ENCODE measurements at places on chromosomes 1 and 21.

GRCh38 chr1:203028784-203029553 is 2.7 kb downstream of the PPFIA4 start:
- no peak for DNase-seq

GRCh38 chr21:15298306-15298705 is 233.5 kb upstream of the NRIP1 start:
- no peak for DNase-seq

- DNase-seq = no peak
Measured at GRCh38 chr1:47565092-47565491, 127.2 kb downstream of the FOXD2 start.

GRCh38 chr21:38159355-38159754 is 97.4 kb upstream of the KCNJ15 start:
- DNase-seq = peak; percentile 71

DNA sequence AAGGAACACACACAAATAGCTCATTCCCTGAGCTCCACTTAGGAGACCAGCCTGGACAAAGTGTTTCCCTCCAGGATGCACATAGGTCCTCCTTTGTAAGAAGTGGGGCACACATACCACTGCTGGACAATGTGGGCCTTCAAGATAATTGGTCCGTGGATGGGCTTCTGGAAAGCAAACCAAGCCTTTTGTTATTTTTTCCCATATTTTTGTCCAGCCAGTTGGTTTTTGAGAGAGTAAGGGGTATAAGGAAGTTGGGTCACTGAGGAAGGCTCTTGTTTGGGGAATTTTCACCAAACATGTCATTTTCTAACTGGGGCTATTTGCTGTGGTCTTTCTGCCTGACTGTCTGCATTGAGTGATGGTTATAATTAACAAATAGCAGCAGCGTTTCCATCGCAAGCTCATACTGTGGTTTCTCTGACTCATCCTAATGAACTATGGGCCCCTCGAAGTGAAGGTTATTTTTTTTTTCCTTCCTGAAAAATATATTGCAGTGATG is 306.3 kb upstream of the DUSP10 start:
- DNase-seq = peak; percentile 83

DNA sequence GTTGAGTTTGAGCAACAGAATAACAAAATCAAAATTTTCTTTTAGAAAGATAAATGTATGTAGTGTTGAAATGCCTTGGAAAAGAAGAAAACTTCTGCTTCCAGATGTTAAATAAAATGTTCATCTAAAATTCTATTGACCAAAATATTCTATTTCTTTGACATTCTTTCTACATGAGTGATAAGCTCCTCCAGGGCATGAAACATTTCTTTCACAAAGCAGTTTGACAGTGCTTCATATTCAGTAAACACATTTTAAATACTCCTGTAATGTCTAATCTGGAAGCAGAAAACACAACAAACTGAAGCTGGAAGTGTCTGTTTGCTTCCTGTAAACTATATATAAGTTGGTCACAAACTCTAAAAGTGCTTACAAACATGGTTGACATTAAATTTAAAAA is 61.5 kb downstream of the RGS21 start:
- DNase-seq = no peak

DNA sequence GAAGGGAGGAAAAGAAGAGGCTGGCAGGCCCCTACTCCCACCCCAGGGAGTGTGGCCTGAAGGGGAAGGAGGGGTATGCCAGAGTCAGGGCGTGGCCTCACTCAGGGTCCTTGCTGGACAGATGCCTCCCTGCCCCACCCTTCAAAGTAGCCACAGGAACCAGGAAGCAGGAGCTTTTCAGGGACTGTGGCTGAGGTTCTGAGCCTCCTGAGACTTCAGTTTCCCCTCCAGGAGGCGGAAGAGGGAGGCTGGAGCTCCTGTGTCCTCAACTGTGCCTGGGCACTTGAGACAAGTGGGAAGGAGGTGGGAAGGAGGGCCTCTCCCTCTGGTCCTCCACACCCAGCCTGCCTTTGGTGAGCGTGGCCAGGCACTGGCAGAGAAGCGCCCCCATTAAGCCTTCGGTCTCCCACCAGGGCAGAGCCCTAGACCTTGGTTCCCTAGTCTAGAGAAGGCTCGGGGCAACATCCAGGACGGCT is 5.3 kb downstream of the CELSR2 start:
- DNase-seq = no peak

DNA sequence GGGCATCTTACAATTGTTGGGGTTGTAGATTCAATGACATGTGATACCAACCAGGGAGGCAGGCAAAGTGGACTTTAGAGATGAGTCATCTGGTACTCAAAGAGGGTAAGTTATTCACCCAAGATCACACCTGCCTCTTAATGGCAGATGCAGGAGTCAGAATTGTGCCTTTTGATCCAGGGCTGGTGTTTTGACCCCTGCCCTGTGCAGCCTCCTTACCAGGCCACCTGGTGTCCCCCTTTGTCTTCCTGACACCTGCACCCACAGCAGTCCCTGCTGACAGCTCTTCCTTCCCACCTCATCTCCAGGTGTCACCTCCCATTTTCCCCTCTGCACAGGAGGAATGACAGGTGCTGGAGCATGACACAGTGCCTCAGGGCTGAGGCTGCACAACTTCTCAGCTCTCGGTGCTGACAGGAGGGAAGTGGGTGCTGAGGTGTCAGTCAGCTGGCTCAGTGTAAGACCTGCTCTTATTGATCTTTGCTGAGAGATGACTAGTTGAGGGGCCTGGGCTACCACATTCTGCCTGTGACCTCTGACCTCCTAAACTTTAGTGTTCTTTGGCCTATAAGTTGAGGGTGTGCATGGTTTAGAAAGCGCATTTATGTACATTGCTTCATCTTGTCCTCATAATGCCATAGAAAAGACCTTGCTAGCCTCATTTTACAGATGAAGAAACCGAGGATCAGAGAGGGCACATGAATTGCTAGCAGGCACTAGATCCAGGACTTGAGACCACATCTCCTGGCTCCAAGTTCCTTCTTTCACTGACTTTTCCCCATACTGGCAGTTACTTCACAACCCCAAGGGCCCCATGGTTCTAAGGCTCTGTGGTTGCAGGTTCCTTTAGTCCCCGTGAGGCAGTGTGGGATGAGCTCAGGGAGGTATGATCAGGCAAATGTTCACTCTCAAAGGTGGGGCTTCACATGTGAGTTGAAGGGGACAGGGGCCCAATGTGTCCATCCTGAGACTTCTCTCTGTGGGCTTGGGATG is 31.3 kb downstream of the CACNA1E start:
- no peak for DNase-seq

DNA sequence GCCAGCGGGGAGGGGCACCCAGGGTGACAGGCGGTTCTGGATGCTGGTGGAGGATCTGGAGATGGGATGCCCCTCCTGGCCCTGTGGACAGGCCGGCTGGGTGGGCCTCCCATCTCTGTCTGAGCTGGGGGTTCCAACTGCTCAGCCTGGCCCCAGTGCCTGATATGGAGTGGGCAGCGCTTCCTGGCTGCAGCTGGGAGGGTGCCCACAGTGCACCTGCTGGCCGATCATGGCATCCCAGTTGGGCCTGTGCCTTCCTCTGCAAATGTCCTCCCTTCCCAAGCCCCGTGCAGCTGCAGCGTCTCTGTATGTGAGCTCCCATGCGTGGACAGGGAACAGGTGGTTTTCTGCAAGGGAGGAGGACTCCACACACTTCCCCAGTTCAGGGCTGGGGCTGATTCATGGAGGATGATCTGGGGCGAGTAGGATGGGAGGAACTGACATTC is 2.1 kb downstream of the PFKL start:
- DNase-seq = no peak

GRCh38 chr21:38504066-38504465 is 5.8 kb upstream of the ERG start:
- no peak for DNase-seq

DNA sequence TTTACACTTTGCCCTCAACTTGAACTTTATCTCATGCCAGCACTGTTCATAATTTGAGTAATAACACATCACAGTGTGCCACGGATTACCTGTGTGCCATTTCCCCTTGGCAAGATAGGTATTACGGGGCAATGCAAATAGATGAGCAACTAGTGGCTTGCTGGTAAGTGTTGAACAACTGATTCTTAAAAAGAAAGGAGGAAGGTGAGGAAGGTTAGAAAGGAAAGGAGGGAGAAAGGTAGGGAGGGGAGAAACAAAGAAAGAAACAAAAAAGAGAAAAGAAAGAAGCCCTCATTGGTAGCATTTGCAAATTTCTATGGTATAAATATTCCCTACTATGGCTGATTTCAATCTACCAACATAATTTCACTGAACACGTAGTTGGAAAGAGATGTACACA is 118.2 kb upstream of the OLIG2 start:
- DNase-seq = no peak

- no peak for DNase-seq
Measured at GRCh38 chr1:4086921-4087320, 186.8 kb upstream of the C1orf174 start.

GRCh38 chr1:180881806-180882509 is 30.7 kb upstream of the KIAA1614 start:
- peak; percentile 71 for DNase-seq

DNA sequence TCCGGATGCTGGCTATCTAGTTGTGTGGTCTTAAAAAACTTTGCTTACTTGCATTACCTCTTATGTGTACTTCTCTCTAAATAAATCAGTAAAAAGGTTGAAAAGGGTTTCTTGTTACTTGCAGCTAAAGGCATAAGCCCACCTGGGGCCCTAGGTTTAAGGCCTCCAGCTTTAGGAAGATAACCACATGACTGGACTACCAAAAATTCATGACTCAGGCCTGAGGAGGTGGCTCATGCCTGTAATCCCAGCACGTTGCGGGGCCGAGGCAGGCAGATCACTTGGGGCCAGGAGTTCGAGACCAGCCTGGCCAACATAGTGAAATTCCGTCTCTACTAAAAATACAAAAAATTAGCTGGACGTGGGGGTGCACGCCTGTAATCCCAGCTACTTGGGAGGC is 142.9 kb downstream of the APP start:
- peak; percentile 26 for DNase-seq

All from M059J (cell line).